Stomach (tissue), 19 donors: ENCODE measurements at places on chromosomes 2 and 18. TPM values are rescaled to one million over a fixed set of nuclear protein-coding genes. Genes with fewer than 3 reads are reported as not detected.

DSC2 gene
- total RNA-seq, result 4.6 TPM

SALL3 gene
- total RNA-seq, result not detected

GALR1 gene
- total RNA-seq, result under 0.01 TPM

KIF5C gene
- 14.7 TPM for total RNA-seq

- H3K27me3 ChIP-seq, result peaks cover 19% of the 10 kb centered on the region
- no peak overlapping the region for H3K27ac ChIP-seq
- no peak for DNase-seq
- no peaks in the 10 kb centered on the region for H3K36me3 ChIP-seq
- peaks cover 40% of the 10 kb centered on the region for H3K4me1 ChIP-seq
These were observed 55.6 kb downstream of the FAM168B start for GRCh38 chr2:131037398-131038257.

- peaks cover 20% of the 10 kb centered on the region for H3K4me1 ChIP-seq
- no peaks in the 10 kb centered on the region for H3K36me3 ChIP-seq
- no peaks in the 10 kb centered on the region for H3K27me3 ChIP-seq
- DNase-seq, result peak; percentile 54
These were observed 21.0 kb downstream of the AGAP1 start for GRCh38 chr2:235514627-235515363.

DNA sequence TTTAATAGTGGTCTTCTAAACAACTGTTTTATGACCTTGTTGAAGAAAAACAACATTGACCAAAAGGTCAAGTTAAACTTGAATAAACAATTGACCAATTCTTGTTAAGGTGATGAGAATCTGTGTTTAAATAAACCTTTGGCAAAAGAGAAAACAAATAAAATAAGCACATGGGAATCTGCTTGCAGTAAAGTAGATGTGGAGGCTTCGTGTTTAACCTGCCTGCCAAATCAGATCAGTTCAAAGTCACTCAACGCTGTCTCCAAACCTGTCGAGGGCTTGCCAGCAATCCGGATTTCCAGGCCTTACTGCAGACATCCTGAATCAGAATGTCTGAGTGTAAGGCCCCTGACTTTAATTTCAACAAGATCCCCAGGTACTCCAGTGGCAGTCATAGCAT, 55.1 kb upstream of the AQP4 start:
- H3K4me1 ChIP-seq, result peaks cover 10% of the 10 kb centered on the region
- no peak overlapping the region for H3K27ac ChIP-seq
- DNase-seq, result no peak
- H3K27me3 ChIP-seq, result no peaks in the 10 kb centered on the region

- H3K4me1 ChIP-seq, result no peaks in the 10 kb centered on the region
- no peak overlapping the region for H3K4me3 ChIP-seq
- no peaks in the 10 kb centered on the region for H3K27me3 ChIP-seq
- DNase-seq, result no peak
These were observed 65.9 kb downstream of the LONRF2 start for GRCh38 chr2:100256416-100256815.

DNA sequence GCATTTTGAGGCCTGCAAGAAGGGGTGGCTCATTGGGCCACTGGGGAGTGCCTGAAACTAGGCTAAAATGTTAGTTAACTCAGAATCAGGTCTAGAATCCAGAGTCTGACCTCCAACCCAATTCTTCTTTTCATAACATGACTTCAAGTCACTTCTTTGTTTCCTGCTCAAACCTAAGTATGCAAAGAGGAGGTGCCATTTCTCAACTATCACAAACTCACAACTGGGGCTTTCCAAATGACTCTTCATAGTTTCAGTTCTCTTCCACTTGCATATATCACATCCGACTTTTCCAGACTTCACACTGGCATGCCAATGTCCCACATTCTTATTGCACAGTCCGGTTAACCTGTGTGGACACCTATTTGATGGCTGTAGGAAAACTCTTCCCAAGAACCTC, 211.6 kb downstream of the TCF4 start:
- DNase-seq, result no peak
- no peaks in the 10 kb centered on the region for H3K27me3 ChIP-seq
- H3K36me3 ChIP-seq, result no peaks in the 10 kb centered on the region
- no peak overlapping the region for H3K4me3 ChIP-seq
- no peaks in the 10 kb centered on the region for H3K4me1 ChIP-seq

DNA sequence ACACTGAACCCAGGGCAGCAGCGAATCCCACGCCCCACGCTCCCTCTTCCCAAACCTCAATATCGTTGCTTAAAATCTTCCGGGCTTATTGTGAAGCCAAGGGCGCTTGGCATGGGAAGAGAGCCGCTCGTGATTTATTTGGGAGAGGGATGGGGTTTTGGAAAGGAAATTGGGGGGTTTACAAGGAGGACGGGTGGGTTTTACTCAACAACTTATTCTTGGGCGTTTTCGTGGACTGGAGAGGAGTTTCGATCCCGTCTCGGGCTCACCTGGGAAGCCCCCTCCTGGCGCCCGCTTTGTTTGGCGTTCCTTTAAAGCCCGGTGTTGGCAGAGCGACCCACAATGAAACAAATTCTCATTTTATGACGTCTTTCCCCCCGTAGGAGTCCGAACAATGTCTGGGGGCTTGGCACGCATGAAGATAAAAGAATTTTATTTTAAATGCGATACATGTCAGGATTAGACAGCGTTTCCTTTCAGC, 135.3 kb downstream of the INSIG2 start:
- H3K4me1 ChIP-seq, result peaks cover 14% of the 10 kb centered on the region
- peak overlapping the region; percentile 55 for H3K4me3 ChIP-seq
- H3K27ac ChIP-seq, result no peak overlapping the region

- H3K27me3 ChIP-seq, result no peaks in the 10 kb centered on the region
- no peaks in the 10 kb centered on the region for H3K36me3 ChIP-seq
- no peaks in the 10 kb centered on the region for H3K4me1 ChIP-seq
- H3K4me3 ChIP-seq, result no peak overlapping the region
- H3K27ac ChIP-seq, result no peak overlapping the region
- DNase-seq, result peak; percentile 54
These were observed 96.0 kb downstream of the HNMT start for GRCh38 chr2:138060301-138060635.

GRCh38 chr2:23100406-23100805, 284.6 kb upstream of the KLHL29 start:
- H3K27me3 ChIP-seq, result no peaks in the 10 kb centered on the region
- no peak overlapping the region for H3K27ac ChIP-seq
- H3K4me3 ChIP-seq, result no peak overlapping the region

GRCh38 chr2:23791030-23791429, 135.9 kb downstream of the ATAD2B start:
- DNase-seq, result no peak
- no peaks in the 10 kb centered on the region for H3K27me3 ChIP-seq
- peaks cover 33% of the 10 kb centered on the region for H3K4me1 ChIP-seq

GRCh38 chr2:197873293-197873701, 68.9 kb downstream of the PLCL1 start:
- no peaks in the 10 kb centered on the region for H3K36me3 ChIP-seq
- no peak for DNase-seq
- no peaks in the 10 kb centered on the region for H3K27me3 ChIP-seq
- H3K4me1 ChIP-seq, result no peaks in the 10 kb centered on the region

GRCh38 chr2:158741625-158742024, 53.5 kb upstream of the DAPL1 start:
- no peaks in the 10 kb centered on the region for H3K36me3 ChIP-seq
- no peak for DNase-seq
- peaks cover 21% of the 10 kb centered on the region for H3K27me3 ChIP-seq

- H3K27ac ChIP-seq, result peak overlapping the region; percentile 14
- no peaks in the 10 kb centered on the region for H3K27me3 ChIP-seq
- no peaks in the 10 kb centered on the region for H3K36me3 ChIP-seq
- no peak for DNase-seq
- H3K4me1 ChIP-seq, result peaks cover 34% of the 10 kb centered on the region
These were observed 29.4 kb downstream of the ZFP36L2 start for GRCh38 chr2:43196768-43197587.
